ENCODE measurements at places on chromosomes 6 and 20. TPM values are rescaled to one million over a fixed set of nuclear protein-coding genes. Genes with fewer than 3 reads are reported as not detected.

CARMIL1 gene
- total RNA-seq, result 35.5 TPM

SLC4A11 gene
- total RNA-seq, result 1.4 TPM

MYT1 gene
- not detected for total RNA-seq

BPIFA3 gene
- total RNA-seq, result not detected

FRK gene
- 1.2 TPM for total RNA-seq

OXT gene
- total RNA-seq, result not detected

ZNF311 gene
- total RNA-seq, result 1.8 TPM

SRSF12 gene
- 0.51 TPM for total RNA-seq

CLPSL2 gene
- not detected for total RNA-seq

BANF2 gene
- total RNA-seq, result not detected

SLC26A8 gene
- total RNA-seq, result not detected

OOEP gene
- total RNA-seq, result 0.23 TPM

PAK5 gene
- not detected for total RNA-seq

TNNC2 gene
- total RNA-seq, result 1.1 TPM

FGD2 gene
- not detected for total RNA-seq

BPIFB4 gene
- not detected for total RNA-seq

DAAM2 gene
- total RNA-seq, result 11.2 TPM

BFSP1 gene
- 1.5 TPM for total RNA-seq

EYS gene
- not detected for total RNA-seq

OR2B3 gene
- not detected for total RNA-seq

C6orf58 gene
- total RNA-seq, result 0.35 TPM

CUTA gene
- total RNA-seq, result 174 TPM

KCNG1 gene
- 28.1 TPM for total RNA-seq

HTR1E gene
- total RNA-seq, result not detected

SOX12 gene
- total RNA-seq, result 19.7 TPM

RIPPLY2 gene
- not detected for total RNA-seq

TRIM31 gene
- total RNA-seq, result not detected

IBTK gene
- 27.8 TPM for total RNA-seq

BPI gene
- 0.12 TPM for total RNA-seq

OTOR gene
- not detected for total RNA-seq

RSPO4 gene
- total RNA-seq, result not detected

DNAAF9 gene
- 11.4 TPM for total RNA-seq

CCR6 gene
- total RNA-seq, result not detected

TMEM244 gene
- total RNA-seq, result not detected

RAB22A gene
- 15.8 TPM for total RNA-seq

HELZ2 gene
- total RNA-seq, result 22.2 TPM

HLA-B gene
- total RNA-seq, result 77.2 TPM

HLA-DQB1 gene
- not detected for total RNA-seq

BMP6 gene
- 2.3 TPM for total RNA-seq

MYB gene
- not detected for total RNA-seq

METTL24 gene
- not detected for total RNA-seq

NINL gene
- total RNA-seq, result 6.0 TPM

DNMT3B gene
- 1.2 TPM for total RNA-seq

SYTL3 gene
- 0.58 TPM for total RNA-seq

AGER gene
- total RNA-seq, result 0.82 TPM

KIF25 gene
- not detected for total RNA-seq

GPR63 gene
- total RNA-seq, result 0.47 TPM

PCK1 gene
- not detected for total RNA-seq

ABHD16B gene
- not detected for total RNA-seq

SASH1 gene
- total RNA-seq, result 33.9 TPM

PSORS1C1 gene
- total RNA-seq, result 0.82 TPM

Measured in pericardium fibroblast (primary cell).